ENCODE measurements at places on chromosomes 2 and 18.

DNA sequence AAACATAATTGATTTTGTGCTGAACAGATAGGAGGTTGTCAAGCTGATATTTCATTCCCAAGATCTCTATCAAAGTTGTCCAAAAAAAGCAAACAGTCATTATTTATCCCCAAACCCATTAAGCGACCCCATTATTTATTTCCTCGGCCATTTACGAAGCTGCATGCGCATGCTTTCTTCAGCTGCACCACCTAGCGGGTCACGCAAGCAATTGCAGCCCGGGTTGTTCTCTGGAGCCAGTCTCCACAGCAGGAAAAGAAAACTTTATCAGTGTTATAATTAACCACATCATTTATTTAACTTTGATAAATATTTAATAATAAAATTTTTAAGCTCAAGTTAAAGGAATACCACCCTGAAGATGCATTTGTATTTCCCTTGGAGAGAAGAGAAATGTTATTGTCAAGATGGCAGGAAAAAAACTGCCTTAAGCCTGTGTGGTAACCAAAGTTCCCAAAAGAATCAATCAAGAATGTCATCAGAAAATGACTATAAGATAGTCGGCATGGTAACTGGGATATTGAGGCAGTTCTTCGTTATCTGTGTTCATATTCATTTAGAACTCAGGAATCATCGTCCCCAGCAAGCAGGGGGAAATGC is 304.7 kb downstream of the FBXO15 start:
- DNase-seq, result no peak

- DNase-seq, result no peak
These were observed 1.1 kb upstream of the RPL37A start for GRCh38 chr2:216497382-216498069.

DNA sequence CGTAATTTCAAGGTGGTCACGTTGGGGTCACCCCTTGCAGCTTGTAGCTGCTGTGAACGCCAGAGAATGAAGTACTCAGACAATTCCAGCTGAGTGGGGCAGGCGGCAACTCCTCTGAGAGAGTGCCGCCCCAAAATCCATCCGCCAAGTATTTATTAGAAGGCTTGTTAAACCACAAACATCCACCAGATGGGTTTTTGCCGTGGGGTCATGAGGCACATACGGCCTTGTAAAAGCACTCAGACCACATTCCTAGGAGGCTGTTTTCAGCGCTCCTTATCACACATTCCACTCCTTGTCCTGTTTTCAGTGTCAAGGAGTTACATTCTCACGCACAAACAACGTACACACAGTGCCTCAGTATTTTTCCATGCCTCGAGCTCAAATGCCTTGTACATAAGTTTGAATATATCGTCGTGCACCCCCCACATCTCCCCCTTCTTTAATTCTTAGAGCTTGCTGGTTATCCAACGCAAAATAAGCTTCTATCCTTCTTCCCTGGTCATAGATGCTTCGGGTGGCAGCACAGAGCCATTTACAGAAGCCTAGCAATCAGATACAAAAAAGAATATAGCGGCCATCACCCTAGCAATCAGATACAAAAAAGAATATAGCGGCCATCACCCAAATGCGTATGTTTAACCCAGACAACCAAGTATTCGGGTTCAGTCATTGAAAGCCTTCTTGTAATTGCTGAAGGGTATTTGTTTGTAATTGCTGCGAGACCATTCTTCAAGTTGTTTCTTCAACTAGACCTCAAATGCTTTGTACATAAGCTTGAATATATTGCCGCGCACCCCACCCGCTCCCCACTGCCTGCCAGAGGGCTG is 7.3 kb downstream of the ALPP start:
- DNase-seq, result no peak

- DNase-seq, result no peak
These were observed 212.3 kb downstream of the CDH20 start for GRCh38 chr18:61545281-61546245.

GRCh38 chr2:146278881-146279280 is 1565.9 kb upstream of the ACVR2A start:
- no peak for DNase-seq

GRCh38 chr2:110886826-110887573 is 154.6 kb downstream of the ACOXL start:
- DNase-seq, result no peak

- DNase-seq, result no peak
These were observed 756 bp upstream of the OST4 start for GRCh38 chr2:27071990-27072830.

GRCh38 chr2:20637147-20637546 is 13.8 kb downstream of the HS1BP3 start:
- DNase-seq, result no peak
